ENCODE measurements at places on chromosomes 12 and 14.

DNA sequence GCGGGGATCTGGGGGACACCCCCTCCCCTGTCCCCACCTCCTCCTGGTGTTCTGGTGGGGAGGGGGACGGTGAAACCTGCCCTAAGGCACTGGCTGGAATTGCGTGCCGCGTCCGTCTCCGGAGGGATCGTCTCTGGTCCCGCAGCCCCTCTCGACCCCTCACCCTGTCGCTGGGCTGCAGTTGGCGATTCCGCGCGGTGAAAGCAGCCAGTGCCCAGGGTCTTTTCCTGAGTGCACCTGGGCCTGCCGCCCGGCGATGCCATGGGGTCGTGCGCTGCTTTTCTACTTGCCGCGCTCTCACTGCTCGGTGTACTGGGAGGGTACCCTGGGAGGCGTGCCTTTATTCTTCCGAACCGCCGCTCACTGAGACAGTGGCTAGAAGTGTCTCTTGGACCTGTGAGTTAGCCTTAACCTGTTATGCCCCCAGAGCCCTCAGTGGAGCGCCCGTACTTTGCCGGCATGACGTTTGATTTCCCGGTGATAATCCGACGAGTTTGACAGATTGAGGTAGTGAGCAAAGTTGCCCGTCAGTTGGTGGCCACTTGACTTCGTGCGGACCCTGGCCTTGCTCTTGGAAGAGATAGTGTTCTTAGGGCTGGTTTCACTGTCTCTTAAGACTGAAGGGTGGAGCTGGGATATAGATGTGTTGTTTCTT is 788 bp downstream of the SFSWAP start:
- H3K4me3 ChIP-seq, result peak overlapping the region; percentile 95
- H3K4me1 ChIP-seq, result peaks cover 28% of the 10 kb centered on the region
- no peaks in the 10 kb centered on the region for H3K27me3 ChIP-seq
- H3K36me3 ChIP-seq, result peaks cover 33% of the 10 kb centered on the region

DNA sequence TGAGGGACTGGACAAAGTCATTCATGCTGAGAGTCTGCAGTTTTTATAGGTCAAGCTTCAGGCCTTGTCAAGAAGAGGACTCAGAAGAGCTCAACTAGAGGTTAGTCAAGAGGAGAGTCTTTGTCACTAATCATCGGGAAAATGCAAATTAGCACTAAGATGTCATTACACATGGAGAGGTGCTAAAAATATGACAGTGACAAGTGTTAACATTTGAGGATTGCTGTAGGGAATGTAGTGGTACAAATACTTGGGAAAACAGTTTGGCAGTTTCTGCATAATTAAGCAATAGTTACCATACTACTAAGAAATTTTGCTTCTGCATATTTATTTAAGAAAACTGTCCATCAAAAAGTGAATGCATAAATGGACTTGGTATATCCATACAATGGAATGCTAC is 60.9 kb upstream of the CSRP2 start:
- H3K4me1 ChIP-seq, result no peaks in the 10 kb centered on the region
- no peak overlapping the region for H3K4me3 ChIP-seq
- H3K27ac ChIP-seq, result no peak overlapping the region
- H3K27me3 ChIP-seq, result no peaks in the 10 kb centered on the region
- no peaks in the 10 kb centered on the region for H3K36me3 ChIP-seq

DNA sequence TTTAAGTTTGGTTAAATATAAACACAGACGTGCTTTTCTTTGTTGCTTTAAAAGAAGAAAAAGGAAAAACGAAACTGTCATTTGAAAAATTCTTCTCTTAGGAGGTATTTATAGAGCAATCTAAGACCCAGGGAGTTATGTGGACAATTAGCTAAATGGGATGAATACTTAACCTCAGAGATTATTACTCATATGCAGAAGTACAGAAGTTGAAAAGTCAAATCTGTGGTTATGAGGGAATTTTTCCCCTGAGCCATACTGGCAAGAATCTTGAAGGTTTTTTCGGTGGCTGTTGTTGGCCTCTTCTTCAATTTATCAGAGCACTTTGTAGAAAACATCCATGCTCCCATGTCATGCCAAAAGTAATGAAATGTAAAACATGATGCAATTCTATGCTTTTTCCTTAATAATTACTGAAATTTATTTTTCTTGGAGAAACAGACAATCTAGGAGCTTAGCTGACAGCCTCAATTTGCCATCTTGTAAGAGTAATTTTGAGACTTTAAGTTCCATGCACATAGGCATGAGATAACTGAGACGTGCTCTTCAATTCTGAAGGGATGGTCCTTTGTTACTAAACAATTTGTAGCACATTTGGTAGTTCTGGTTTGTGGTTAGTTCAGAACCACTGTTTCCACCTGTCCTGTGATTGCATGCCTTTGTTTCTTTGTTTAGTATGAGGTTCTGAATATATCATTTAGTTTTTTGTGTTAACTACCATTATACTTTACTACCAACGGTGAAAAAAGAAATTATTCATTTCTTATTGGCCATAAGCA is 126.6 kb downstream of the BCAT1 start:
- H3K27me3 ChIP-seq, result no peaks in the 10 kb centered on the region
- no peaks in the 10 kb centered on the region for H3K4me1 ChIP-seq
- H3K4me3 ChIP-seq, result no peak overlapping the region
- no peak overlapping the region for H3K27ac ChIP-seq
- H3K36me3 ChIP-seq, result no peaks in the 10 kb centered on the region

GRCh38 chr14:82390586-82390985 is 856.9 kb upstream of the SEL1L start:
- H3K4me3 ChIP-seq, result no peak overlapping the region
- no peaks in the 10 kb centered on the region for H3K4me1 ChIP-seq
- no peaks in the 10 kb centered on the region for H3K27me3 ChIP-seq
- DNase-seq, result no peak
- H3K36me3 ChIP-seq, result no peaks in the 10 kb centered on the region

DNA sequence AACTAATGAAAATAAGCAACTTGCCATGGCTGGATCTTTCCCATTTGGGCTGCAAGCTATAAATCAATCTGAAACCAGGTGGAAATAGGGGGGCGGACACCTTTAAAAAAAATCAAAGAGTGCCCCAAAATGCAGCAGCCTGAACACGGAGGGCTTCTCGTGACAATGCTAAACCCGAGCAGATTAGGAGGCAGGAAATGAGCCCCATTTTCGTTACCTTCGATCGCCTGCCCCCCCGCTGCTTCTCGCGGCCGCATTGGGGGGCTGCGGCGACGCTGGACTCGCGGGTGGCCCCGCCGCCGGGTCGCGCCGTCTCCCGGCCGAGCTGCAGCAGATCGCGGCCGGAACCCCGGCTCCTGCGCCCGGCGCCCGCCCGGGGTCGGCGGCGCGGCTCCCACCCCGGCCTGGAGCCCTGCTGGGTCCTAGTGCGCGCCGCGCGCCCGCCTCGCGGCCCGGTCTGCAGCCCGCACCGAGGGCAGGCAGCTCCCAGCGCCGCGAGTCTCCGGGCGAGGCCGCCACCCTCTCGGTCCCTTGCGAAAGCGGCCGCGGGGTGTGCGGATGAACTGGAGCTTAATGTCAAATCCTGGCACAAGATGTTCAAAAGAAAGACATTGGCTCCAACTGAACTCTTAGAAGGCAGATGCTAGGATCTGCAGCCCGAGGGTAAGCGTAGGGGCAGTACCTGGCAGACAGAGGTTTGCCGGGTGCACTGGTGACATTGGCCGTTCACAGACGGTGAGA is 201.9 kb upstream of the FOXN3 start:
- no peaks in the 10 kb centered on the region for H3K36me3 ChIP-seq
- H3K27me3 ChIP-seq, result no peaks in the 10 kb centered on the region

Measured in CD4-positive, alpha-beta T cell (primary cell).